ENCODE measurements at places on chromosomes 3 and 15.

GRCh38 chr15:49185473-49185872, 15.4 kb downstream of the GALK2 start:
- peak; percentile 78 for ATAC-seq

DNA sequence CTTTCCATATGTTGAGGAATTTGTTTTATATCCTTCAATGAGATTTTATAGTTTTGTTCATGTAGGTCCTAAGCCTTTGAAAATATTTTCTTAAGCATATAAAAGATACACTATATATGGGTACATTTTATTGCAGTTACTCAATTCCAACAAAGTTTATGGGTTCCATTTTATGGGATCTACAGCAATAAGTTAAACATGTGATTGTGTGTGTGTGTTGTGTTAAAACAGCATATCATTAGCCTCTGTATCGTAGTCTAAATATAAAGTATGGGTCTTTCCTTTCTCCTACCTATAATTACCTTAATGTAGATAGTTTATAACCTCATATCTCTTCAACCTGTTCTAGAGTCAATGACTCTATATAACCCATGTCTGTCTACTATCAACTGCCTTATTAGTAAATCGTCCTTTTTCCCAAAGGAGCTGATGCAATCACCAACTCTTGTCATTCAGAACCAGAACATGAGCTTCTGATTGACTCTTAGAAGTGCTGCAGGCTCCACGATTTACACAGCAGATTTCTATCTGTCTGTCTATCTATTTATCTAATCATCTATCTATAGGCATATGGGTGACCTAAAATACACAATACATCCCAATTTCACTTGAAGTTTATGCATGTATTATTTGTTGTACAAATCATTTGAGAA, 512.6 kb upstream of the CBLB start:
- ATAC-seq, result no peak

- ATAC-seq, result peak; percentile 88
These were observed 35.1 kb upstream of the ZDHHC23 start for GRCh38 chr3:113912552-113913236.

DNA sequence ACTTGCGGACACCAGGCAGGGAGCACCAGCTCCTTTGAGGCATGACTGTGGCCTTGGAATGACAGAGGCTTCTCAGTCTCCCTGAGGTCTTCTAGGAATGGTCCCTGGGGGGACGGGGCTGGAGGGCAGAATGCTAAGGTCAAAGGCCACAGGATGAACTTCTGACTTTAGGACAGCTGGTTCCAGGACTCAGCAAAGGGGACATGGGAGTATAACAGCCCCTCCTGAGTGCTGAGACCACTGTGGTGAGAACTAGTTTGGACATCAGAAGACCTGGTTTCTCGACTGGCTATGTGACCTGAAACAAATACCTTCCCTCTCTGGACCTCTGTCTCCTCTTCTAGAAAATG, 17.8 kb downstream of the ITGA11 start:
- no peak for ATAC-seq

- no peak for ATAC-seq
These were observed 841.9 kb downstream of the OTOL1 start for GRCh38 chr3:162338514-162338913.

GRCh38 chr3:107987036-107987939, 103.5 kb downstream of the CD47 start:
- ATAC-seq, result no peak

DNA sequence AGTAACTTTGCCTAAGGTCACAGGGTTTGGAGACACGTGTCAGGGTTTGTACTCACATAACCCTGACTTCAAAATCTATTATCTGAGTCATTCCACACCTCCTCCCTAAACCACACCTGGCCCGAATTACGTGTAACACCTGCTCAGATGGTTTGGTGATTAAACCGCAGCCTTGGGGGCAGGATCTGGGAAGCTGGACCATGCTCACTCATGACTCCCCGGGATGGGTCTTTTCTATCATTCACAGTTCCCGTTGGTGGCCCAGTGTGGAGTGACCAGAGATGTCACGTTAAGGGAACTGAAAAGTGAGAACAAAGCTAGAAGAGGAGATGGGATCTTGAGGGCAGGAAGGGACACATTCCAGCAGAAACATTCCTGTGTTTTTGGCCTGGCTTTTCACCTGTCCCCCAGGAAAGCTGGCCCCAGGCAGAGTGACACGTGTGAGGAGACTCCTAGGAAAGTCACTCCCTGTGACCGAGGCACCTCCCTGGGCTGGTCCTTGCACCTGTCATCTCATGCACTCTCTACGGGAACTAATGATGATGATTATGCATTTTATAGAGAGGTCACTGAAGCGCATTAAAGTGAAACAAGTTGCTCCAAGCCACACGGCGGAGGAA, 75.4 kb upstream of the POMGNT2 start:
- peak; percentile 86 for ATAC-seq

GRCh38 chr15:66476535-66476934, 21.0 kb downstream of the SNAPC5 start:
- ATAC-seq, result no peak

- no peak for ATAC-seq
These were observed 290.5 kb downstream of the NAALADL2 start for GRCh38 chr3:175149675-175150074.

DNA sequence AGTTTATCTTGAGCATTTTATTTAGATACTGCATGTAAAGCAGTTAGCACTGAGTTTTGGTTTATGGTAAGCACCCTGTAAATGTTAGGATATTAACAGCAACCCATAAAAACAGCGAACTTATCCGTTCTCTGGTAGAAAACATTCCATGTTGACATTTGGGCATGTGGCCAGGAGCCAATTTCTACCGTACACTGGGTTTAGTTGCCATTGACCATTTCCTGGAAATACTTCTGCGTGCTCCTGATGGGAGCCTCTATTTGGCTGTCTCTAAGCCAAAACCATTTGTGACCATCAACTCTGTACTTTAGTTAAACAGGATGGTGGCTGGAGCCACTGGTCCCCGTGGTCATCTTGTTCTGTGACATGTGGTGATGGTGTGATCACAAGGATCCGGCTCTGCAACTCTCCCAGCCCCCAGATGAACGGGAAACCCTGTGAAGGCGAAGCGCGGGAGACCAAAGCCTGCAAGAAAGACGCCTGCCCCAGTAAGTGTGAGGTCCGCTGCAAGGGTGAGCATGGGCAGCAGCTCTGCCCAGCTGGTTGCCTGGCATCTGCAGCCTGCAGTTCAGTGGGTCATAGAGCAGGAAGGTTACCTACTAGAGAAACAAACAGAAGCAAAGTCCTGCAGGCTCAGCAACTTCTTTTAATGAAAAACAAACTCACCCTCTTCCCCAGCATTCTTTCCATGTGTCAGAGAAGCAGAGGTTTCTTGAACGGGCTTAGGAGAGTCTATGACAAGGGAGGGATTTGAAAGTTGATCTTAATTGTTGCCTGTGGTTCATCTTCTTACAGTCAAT, 7.1 kb downstream of the THBS1 start:
- no peak for ATAC-seq

GRCh38 chr3:114632757-114633424, 339.1 kb downstream of the TIGIT start:
- ATAC-seq, result peak; percentile 70

Measured in activated CD4-positive, CD25-positive, alpha-beta regulatory T cell treated with anti-CD3 and anti-CD28 coated beads, Interleukin-2, amount 50 U/mL, for 24 hours (primary cell).